Neural progenitor cell (in vitro differentiated cells): ENCODE measurements at places on chromosomes 3 and 15.

DNA sequence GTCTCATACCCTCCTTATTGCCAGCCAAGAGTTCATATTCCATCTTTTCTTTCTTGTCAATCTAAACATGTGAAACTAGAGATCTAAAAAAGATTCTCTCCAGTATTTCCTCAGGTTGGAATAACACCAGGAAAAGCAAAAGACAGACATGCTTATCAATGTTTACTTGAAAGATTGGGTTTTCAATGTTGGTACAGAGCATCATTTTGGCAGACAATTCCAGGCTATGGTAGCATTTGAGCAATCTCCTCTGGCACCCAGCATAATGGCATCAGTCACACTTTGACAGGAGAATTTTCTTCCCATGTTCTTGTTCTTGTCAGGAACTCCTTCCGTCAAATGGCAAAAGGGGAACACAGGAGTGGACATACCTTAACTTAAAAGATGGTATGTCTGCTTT is 61.0 kb upstream of the RARB start:
- no peak for DNase-seq
- H3K4me3 ChIP-seq, result no peak overlapping the region
- H3K4me1 ChIP-seq, result no peaks in the 10 kb centered on the region
- no peaks in the 10 kb centered on the region for H3K36me3 ChIP-seq

DNA sequence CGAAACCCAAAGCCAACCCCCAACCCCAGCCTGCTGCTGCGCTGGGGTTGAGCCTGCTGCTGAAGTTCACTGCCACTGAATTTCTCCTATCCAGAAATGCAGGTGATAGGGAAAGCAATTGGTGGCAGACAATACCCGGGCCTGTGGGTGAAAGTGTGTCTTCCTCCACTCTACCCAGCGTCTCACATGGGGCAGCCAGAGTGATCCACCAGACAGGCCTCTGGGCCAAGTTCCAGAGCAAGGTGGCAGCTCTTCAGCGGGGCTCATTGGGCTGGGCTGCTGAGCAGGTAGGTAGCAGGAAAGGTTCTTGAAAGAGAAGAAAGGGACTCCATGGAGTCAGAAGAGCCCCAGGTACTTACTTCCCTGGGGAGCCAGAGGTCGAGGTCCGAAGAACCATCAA is 6.0 kb downstream of the ADCY5 start:
- no peak overlapping the region for H3K27ac ChIP-seq
- no peak for DNase-seq
- no peaks in the 10 kb centered on the region for H3K36me3 ChIP-seq
- no peak overlapping the region for H3K4me3 ChIP-seq

- no peak for DNase-seq
- H3K4me1 ChIP-seq, result peaks cover 50% of the 10 kb centered on the region
Measured at GRCh38 chr3:188296761-188297612, 143.0 kb downstream of the LPP start.

DNA sequence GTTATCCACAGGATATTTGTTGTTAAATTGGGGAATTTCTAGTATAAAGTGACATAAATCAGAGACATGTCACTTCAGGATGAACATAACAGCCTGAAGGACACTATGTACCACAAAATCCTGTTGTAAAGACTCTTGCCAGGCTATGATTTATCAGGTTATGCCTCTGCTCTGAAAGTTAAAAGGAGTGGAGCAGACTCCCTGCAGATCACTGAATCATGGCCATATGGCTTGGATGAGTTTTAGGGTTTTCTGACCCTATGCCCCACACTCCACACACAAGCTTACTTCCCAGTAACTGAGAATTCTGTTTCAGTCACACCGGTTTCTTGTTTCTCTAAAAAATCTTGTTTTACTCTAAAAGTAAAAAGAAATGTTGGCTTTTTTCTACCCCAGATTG is 869.4 kb downstream of the NAALADL2 start:
- H3K27me3 ChIP-seq, result no peaks in the 10 kb centered on the region
- DNase-seq, result no peak
- no peaks in the 10 kb centered on the region for H3K4me1 ChIP-seq
- no peaks in the 10 kb centered on the region for H3K36me3 ChIP-seq

GRCh38 chr3:69511361-69511760 is 125.5 kb upstream of the FRMD4B start:
- no peak overlapping the region for H3K4me3 ChIP-seq
- no peak for DNase-seq
- peaks cover 4% of the 10 kb centered on the region for H3K4me1 ChIP-seq
- no peaks in the 10 kb centered on the region for H3K36me3 ChIP-seq

GRCh38 chr15:25734680-25735355 is 128.3 kb downstream of the ATP10A start:
- no peak overlapping the region for H3K4me3 ChIP-seq
- no peak for DNase-seq
- no peaks in the 10 kb centered on the region for H3K36me3 ChIP-seq
- no peak overlapping the region for H3K27ac ChIP-seq
- H3K27me3 ChIP-seq, result no peaks in the 10 kb centered on the region

DNA sequence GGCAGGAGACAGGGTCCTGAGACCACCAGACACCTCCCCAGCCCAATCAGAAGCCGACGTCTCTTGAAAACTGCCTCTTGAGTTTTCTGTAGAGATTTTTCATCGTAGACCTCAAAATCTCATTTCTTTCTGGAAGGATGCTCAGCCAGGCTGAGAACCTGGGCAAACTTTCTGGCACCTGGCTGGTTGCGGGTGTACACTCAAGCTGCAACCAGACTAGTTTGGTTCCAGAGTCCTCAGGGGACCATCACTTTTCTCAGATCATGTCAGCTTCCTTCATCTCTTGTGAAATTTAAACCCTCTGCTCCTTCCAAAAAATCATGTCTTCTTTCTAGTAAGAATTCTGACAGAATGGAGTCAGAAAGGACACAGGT is 45.1 kb downstream of the CMTM7 start:
- H3K36me3 ChIP-seq, result no peaks in the 10 kb centered on the region
- no peak overlapping the region for H3K4me3 ChIP-seq
- no peak overlapping the region for H3K27ac ChIP-seq
- H3K27me3 ChIP-seq, result no peaks in the 10 kb centered on the region
- H3K4me1 ChIP-seq, result no peaks in the 10 kb centered on the region
- no peak for DNase-seq

DNA sequence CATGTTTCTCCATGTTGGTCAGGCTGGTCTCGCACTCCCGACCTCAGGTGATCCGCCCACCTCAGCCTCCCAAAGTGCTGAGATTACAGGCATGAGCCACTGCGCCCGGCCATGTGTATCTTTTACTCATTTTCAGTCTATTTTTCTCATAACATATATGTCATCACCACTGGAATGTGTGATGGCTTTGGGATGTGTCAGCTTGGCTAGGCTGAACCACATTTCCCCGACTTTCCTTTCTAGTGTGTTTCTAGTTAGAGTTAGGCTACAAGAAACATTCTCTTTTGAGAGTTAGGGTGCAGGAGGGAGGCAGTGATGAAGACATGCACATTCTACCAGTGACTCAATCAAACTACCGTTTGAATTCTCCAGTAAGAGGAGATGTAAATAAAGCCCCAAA is 444.9 kb upstream of the THBS1 start:
- no peaks in the 10 kb centered on the region for H3K36me3 ChIP-seq
- no peak overlapping the region for H3K27ac ChIP-seq
- no peaks in the 10 kb centered on the region for H3K27me3 ChIP-seq
- no peak overlapping the region for H3K4me3 ChIP-seq

DNA sequence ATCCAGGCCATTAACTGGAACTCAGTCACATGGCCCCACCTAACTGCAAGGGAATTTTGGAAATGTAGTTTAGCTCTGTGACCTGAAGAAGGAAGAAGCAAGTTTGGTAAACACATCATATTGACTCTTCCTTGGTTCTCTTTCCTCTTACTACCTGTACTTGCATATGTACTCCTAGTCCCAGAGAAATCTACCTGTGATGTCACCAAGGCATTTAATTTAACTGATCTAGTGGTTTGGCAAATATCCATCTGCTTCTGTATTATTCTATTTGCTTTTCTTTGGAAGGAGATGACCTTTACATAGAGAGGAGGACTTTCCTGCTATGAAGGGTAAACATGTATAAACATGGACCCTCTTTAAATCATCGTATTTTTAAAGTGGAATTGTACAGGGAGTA is 150.8 kb downstream of the TMEM108 start:
- no peak for DNase-seq
- no peak overlapping the region for H3K4me3 ChIP-seq
- no peaks in the 10 kb centered on the region for H3K36me3 ChIP-seq

DNA sequence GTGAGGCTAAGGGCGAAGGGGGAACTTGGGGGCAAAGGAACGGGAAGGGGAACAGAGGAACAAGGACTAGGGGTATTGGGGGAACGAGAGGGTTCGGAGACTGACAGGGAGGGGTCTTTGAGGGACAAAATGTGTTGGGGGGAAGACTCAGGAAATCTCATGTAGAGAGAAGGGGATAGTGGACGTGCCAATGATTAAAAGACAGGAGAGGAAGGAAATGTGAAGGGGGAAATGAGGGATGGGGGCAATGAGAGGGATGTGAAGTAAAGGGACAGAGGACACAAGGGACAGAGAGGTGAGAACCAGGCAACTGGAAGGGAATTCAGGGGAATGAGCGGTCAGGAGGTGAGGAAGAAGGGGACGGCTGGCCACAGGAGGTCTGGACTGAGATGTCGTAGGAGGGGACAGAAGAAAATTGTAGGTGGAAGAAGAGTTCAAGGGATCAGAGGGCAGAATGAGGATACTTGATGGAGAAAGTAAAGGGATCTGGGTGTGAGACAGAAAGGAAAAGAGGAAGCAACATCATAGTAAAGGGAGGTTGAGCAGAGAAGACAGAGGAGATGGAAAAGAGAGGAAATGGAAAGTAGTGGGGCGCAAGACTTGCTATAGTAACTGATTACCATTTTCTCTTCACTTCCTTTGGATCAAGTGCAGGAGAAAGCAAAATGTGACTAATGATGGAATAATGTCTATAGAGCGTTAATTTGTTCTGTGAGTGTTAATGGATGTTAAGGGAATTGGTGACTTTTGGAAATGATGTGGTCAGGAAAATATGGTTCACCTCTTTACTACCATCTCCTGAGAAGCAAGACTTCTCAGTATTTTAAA is 749 bp downstream of the RAB8B start:
- H3K4me1 ChIP-seq, result peaks cover 35% of the 10 kb centered on the region
- H3K4me3 ChIP-seq, result peak overlapping the region; percentile 98
- no peaks in the 10 kb centered on the region for H3K27me3 ChIP-seq
- H3K27ac ChIP-seq, result no peak overlapping the region
- no peaks in the 10 kb centered on the region for H3K36me3 ChIP-seq

DNA sequence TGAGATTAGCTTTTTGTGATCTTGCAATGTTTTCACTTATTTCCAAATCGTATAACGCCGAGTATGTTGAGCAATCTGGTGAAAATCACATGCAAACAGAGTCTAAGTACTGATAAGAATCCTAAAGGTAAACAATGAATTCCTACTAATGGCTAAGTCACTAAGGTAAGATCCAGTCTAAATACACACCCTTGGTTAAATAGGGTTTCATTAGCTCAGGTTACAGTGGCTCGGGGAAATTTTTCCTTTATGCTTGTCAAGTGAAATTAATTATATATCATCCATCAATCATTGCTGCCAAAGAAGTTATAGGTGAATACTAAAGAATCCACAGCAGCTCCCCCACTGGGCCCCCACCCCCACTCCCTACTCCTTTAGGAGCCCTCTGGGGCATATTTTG is 139.3 kb downstream of the SOX2 start:
- H3K27me3 ChIP-seq, result no peaks in the 10 kb centered on the region
- peaks cover 8% of the 10 kb centered on the region for H3K4me1 ChIP-seq
- no peak for DNase-seq
- H3K27ac ChIP-seq, result no peak overlapping the region

- H3K27ac ChIP-seq, result peak overlapping the region; percentile 8
- DNase-seq, result no peak
- no peaks in the 10 kb centered on the region for H3K27me3 ChIP-seq
- no peak overlapping the region for H3K4me3 ChIP-seq
- no peaks in the 10 kb centered on the region for H3K36me3 ChIP-seq
Measured at GRCh38 chr3:69240651-69241568, 118.5 kb upstream of the LMOD3 start.

DNA sequence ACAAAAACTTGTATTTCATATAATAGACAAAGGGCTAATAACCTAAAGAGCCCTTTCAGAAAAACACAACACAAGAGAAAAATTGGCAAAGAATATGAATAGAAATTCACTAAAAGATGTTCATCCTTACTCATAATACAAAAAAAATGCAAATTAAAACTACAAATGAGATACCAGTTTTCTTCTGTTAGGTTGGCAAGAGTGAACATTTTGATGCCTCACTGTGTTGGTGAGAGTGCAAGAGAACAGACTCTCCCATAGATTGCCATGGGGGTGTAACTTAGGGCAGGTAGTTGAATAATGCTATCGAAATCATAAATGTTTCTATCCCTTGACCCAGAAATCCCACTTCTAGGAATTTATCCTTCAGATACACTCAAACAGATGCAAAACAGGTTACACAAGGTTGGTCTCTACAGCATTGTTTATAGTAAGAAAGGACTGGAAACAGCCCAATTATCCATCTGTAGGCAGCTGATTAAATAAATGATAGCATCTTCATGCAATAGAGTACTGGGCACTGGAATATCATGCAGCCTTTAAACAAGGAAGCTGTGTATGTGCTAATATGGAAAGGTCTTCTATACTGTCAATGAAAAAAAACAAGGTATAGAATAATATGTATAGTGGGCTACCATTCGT is 146.3 kb downstream of the TLE3 start:
- DNase-seq, result no peak
- H3K4me3 ChIP-seq, result no peak overlapping the region
- no peaks in the 10 kb centered on the region for H3K27me3 ChIP-seq
- H3K36me3 ChIP-seq, result no peaks in the 10 kb centered on the region
- peaks cover 15% of the 10 kb centered on the region for H3K4me1 ChIP-seq

DNA sequence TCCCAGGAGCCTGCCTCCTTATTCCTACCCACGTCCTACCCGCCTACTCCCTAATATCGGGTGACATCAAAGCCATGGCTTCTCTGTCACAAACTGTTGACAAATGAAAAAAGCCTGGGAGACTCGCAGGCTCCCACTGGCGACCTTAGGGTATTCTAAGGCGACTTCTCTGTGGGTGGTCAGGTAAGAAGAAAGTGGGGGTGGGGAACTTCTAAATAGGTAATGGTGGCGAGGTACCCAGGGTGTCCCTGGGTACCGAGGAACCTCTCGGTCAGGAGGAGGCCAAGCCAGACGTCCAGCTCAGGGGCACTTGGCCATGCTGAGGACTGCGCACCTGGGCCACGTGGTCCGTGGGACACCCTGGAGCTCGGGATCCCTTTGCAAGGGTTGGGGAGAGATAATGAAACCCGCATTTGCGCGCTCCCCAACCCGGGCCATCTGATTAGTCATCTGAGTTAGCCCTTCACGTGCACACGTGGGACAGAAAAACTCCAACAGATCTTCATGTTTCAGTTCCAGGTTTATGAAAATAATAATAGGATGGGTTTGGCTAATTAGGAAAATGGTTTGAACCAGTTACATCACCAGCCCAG is 78.2 kb downstream of the NR2F2 start:
- H3K36me3 ChIP-seq, result no peaks in the 10 kb centered on the region
- peak overlapping the region; percentile 39 for H3K4me3 ChIP-seq
- H3K4me1 ChIP-seq, result peaks cover 41% of the 10 kb centered on the region
